Stimulated activated CD8-positive, alpha-beta memory T cell treated with anti-CD3 and anti-CD28 coated beads, Interleukin-7, amount 100 ng/mL, for 1 hour (primary cell): ENCODE measurements at places on chromosomes 7 and 10.

GRCh38 chr7:51013218-51013786 lies 230.6 kb upstream of the GRB10 start:
- DNase-seq: no peak

DNA sequence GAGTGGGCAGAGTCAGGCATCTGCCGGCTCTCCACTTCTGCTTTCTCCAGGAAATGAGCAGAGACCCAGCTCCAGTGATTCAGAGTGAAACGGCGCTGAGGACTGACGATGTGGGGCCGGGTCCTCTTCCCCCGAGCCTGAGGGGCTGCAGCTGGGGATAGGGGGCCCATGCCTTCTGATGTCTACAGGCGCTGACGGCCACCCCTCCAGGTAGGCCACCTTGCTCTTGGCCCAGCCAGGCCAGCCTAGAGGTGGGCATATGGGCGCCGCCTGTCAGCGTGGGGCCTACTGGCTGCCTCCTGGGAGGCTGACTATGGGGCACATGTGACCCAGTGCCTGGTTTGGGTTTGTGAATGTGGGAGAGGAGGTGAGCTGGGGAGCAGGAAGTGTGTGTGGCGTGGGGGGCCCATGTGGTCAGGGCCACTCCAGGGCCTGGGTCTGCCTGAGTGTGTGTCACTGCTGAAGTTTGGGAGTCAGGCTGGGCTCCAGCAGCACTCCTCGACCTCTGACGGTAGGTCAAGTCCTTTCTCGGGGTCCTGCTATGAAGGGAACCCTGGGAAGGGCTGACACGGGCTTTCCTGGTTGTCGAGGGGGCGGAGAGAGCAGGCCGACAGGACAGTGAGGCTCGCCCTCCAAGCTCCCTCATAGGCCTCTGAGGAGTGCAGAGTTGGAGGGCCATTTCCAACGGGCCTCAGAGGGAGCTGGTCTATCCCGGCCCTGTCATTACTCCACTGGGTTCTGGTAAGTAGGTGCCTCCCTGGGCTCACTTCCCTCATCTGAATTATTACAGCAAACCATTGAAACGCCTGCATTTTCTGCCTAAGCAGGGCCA lies at the start of gene WDFY4:
WDFY4 (plus strand) TSS at position 82 of the 832 bp plus-strand sequence. CDS start 24,860 bp downstream, outside the sequence.
- DNase-seq: no peak

DNA sequence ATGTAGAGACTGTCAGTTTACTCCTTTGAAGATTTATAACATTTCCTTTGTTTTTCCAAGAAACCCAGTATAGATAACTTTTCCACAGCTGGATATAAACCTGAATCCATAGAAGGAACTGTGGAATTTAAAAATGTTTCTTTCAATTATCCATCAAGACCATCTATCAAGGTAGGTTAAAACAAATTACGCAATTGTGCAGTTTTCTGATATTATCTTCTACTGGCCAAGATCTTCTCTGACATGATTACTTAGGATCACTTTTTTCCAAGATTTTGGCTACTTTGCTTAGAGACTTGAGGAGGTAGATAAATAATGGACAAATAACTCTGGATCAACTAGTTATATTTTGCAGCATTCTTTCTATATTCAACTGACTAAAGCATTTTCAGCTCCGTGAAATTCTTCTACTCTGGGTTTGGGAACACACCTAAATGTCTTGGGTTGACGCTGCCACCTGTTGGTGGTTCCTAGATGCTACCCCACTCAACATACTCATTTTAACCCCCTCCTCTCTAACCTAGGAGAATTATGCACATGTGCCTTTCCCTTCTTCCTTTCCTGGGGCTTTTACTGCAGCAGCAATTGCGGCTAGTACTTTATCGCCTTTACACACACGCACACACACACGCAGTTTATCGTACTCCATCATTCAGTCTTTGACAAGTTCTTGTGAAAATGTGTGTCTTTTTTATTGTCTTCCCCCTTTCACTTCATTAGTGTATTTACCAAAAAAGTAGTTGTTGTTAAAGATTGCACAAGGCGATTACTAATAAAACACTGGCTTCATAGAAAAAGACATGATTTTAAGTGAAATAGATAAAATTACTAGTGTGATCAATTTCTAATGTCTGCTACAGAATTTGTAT lies 32.7 kb downstream of the ABCB5 start:
- no peak for DNase-seq

DNA sequence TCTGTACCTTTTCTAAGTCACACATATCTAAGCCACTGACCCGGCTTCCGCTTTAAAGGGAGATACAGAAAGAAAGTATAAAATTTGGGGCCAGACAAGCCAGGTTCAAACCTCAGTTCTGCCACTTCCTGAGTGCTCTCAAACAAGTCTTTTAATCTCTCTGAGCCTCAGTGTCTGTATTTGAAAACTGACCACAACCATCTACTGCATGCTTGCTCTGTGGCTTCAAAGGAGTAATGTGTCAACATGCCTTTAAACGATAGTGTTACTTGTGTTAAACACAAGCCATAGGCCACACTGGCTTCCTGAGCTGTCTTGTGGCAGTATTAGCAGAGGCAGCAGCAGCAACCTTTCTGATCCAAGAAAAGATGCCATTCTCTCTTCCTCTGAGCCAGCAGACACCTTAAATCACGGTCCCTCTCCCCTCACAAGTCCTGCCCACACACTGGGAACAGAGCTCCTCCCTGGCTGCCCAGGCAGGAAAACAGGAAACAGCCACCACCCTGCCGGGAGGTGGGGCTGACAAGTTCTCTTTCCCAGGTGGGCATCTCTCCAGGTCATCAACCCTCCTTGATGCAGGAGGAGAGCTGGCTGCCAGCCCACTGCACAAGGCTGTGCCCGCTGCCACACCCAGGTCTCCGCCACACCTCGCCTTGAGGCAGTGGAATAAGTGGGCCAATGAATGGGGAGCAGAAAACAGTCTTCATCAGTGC lies 10.7 kb downstream of the HIP1 start:
- no peak for DNase-seq

GRCh38 chr10:97121041-97121440 lies 64.7 kb downstream of the SLIT1 start:
- DNase-seq: no peak

GRCh38 chr10:67043041-67043440 lies 117.2 kb downstream of the LRRTM3 start:
- DNase-seq: no peak

DNA sequence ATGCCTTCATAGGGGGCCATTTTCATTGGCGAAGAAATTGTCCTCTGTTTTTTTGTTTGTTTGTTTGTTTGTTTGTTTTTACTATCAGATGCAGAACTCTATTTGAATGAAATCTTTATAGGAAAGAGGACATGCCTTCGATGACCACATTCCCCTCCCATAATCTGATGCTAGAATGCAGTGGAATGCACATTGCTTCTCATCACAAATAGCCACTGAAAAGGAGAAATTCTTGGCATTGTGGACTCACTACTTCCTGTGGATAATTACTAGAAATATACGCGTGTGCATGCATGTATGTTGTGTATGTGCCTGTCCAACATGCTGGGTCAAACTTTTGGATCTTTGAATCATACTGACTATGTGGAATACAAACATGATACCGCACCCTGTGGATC lies 70.5 kb upstream of the SFMBT2 start:
- DNase-seq: no peak

DNA sequence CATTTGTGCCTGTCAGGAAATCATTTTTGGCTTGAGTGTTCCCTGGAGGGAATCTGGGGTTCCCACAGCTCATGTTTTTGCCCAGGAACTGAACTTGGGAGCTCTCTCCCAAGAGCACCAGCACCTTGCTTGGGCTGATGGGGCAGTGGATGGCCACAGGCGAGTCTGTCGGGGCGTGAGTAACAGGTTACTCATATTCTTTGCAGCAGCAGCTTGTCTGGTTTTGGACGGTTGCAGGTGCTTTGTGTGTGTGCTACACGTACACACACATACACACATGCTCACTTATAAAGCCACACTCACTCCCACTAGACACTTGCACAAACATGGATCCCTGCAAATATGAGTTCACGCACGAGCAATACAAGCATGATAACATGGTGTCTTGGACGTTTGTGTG lies 2.9 kb upstream of the PALD1 start:
- no peak for DNase-seq

- DNase-seq: no peak
Observed at GRCh38 chr10:77842652-77843212, 83.8 kb downstream of the DLG5 start.

GRCh38 chr7:93016681-93017381 lies 100.9 kb downstream of the SAMD9 start:
- DNase-seq: no peak

GRCh38 chr10:5619362-5620211 lies 46.8 kb downstream of the ASB13 start:
- no peak for DNase-seq

DNA sequence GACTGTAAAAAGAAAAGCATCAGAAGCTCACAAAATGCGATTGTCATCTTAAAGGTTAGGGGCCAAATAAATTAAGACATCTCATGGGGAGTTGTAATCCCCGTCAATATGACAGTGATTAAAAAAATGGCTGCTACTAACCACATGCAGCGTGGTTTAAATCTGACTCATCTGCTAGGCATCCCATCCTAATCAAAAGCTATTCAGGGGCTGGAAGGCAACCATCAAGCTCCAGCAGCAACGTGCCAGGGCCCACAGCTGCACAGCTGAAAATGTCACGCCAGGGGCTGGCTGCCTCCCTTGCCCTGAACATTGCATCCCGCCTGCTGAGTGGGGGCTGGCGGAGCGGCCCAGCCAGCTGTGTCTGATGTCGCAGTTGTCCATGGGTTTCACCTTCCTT lies 66.3 kb upstream of the FRMD4A start:
- no peak for DNase-seq

DNA sequence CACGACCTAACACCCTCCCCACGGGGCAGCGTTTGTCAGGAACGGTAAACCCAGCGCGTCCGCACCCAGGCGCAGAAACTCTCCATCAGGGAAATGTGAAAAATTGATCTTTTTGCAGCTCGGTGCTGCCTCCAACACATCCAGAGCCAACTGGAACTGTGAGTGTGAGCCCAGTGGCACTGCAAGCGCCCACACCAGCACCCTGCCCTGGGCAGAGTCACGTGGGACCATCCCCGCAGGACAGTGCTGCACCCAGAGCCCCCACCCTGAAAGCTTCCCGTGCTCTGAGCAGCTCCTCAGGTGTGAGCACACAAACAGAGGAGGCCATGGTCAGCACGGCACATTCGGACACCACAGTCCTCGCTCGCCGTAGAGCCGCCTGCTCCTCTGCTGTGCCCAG lies 330.9 kb downstream of the DNAJB6 start:
- no peak for DNase-seq

- DNase-seq: no peak
Observed at GRCh38 chr10:525565-526315, 163.7 kb downstream of the DIP2C start.

DNA sequence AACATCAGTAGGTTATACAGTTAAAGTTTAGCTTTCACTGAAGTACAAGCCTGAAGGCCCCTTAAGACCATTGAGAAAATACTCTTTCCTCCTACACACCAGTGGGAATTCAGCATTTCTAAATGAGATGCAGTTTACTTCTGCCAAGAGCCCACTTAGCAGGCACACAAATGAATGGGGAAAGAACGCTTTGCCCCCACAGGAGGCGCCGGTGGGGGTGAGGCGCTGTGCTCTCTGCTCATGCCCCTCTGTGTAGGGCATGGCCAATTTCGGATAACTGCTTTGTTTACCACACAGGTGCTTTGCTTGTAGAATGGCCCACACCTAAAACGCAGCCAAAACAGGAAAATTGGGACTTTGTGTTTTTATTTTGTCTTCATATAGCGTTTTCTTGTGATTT lies 15.9 kb upstream of the LAT2 start:
- no peak for DNase-seq

- no peak for DNase-seq
Observed at GRCh38 chr7:42233695-42234331, 3.2 kb downstream of the GLI3 start.

DNA sequence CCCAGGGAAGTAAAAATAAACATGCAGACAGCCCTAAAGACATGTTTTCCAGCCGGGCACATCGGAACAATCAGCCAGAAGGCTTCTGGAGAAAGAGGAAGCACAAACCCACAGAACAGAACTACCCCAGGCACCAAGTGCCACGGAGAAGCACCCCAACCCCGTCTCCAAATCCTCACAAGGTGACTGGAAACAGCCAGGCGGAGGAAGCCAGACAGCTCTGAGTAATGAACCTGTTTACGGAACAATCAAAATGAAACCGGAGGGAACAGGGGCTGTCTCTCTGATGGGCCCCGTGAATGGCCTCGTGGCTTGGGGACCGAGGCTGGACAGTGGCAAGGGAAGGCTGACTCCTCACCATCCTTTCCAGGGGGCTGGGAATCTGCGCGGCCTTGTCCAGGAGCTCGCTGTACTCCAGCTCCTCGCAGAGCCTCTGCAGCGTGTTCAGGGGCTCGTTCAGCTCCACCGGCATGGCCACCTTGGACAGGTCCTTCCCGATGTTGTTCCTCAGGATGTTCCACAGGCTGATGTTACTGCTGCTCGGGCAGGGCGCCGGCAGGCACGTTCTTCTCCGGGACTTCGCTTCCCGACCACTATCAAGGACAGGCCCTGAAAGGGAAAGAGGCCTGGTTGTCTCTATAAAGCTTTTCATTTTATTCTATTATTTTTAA lies 77.0 kb upstream of the GSDME start:
- DNase-seq: no peak

DNA sequence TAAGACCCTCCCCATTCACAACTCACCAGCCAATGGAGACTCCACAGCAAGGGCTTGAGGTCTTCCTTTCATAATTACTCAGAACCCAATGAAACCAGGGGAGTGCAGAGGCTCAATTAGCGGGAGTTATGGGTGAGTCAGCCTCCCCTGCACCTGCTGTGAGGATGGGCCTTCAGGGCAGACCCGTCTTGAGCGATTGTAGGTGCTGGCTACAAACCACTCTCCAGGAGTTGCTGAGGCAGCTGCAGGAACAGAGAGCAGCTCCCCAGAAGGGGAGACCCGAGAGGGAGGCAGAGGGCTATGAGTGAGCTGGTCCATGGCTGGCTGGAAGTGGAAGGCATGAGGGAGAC lies 58.5 kb upstream of the SORCS3 start:
- DNase-seq: no peak

DNA sequence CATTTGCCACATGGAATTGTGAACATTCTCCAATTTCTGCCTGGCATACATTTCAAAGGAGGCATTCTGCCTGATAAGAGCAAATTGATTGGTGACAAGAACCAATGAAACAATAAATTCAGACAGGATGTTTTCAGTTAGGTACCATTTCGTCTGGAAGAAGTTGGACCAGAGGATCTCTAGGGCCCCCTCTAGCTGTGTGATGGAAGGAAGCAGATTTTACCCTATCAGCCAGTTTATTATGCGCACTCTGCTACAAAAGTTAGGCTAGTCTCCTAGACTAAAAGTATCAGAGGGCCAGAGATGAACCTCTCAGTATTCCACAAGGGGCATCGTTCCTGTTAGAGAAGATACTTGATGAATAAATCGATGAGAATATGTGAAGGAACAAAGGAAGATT lies 118.0 kb downstream of the BUB3 start:
- no peak for DNase-seq

GRCh38 chr7:111510062-111510461 lies 52.2 kb downstream of the IMMP2L start:
- DNase-seq: no peak

DNA sequence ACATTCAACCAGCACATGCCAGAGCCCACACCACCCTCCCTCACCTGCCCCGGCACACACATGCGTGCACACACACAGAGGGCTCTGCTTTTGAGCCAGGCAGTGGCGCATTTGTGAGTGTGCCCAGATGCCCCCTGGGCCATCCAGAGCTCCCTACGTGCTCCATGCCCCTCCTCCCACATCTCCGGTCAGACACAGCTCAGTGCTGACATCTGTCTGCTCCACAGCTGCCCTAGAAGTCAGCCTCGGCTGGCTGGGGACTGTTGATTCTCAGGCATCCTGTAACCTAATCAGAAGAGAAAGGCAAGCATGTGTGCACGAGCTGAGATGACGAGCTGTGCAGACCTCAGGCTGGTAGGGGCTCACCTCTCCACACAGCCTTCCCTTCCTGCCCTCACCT lies 135.1 kb downstream of the ZMIZ1 start:
- no peak for DNase-seq
